ENCODE measurements at places on chromosomes 7 and 10.

DNA sequence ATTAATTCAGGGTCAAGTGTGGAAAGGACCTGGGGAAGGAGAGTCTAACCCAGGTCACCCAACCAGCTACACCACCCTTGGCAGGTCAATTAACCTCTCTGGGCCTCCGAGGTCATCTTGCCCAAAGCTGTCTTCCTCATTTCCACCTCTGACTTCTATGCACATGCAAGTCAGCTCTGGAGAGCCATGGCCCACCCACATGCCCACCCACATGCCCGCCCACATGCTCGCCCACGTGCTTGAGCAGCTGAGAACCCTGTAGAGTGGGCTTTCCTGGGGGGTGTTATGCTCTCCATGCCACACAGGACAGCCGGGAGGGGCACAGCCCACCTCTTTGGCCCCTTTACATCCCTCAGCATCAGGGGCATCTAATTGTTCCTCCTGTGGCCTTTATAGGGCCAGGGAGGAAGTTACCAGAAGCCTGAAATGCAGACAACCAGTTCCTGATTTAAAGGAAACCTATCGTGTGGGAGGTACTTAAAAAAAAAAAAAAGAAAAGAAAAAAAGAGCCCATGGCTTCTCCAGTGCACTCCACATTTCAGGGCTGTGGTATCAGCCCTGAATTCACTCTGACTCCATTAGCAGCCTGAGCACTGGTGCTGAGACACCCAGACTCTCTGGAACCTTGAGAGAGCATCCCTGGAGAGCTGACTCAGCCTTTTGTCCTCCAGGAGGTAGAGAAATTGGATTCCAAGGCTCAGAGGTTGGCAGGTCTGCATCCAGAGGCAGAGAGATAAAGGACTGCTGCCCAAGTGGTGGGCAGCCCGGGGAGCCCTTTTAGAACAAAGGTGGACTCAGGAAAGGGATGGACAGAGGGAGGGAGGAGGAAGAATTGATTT, 176.2 kb upstream of the ZMIZ1 start:
- DNase-seq = no peak

DNA sequence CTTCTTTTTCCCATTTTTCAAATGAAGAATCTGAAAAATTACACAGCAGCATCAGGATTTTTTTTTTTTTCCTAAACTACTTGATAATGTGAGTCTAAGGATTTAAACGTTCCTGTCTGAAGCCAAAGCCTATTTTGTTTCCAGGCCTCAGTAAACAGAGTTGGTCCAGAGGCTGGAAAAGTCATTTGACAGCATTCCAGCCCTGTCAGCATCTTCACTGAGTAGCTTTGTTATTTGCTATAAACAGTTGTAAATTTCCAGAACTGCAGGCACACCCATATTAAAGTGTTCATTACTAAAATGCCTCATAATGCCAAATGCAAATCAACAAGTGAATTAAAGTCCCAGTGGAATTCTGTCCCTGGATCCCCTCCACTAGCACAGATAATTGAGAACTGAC, 35.5 kb upstream of the KMT2E start:
- DNase-seq = no peak

- DNase-seq = peak; percentile 31
Observed at GRCh38 chr7:32206987-32207386, 136.8 kb upstream of the PDE1C start.

DNA sequence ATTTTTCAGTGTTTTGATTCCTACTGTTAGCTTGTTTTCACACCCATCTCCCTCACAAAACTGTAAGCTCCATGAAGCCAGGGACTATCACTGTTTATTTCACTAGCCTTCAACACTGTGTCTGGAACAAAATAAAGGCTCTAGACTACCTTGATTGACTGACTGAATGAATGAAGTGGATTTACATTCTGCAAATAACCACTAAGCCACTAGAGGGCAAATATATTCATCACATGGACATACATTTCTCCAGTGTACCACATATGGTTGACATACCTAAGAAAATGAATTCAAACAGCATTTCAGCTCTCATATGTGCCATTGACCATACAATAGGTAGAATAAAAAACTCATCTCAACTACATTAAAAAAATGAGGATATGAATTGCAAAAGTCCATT, 185.9 kb downstream of the RAB11FIP2 start:
- DNase-seq = no peak

- no peak for DNase-seq
Observed at GRCh38 chr10:82757901-82758300, 882.9 kb downstream of the NRG3 start.

DNA sequence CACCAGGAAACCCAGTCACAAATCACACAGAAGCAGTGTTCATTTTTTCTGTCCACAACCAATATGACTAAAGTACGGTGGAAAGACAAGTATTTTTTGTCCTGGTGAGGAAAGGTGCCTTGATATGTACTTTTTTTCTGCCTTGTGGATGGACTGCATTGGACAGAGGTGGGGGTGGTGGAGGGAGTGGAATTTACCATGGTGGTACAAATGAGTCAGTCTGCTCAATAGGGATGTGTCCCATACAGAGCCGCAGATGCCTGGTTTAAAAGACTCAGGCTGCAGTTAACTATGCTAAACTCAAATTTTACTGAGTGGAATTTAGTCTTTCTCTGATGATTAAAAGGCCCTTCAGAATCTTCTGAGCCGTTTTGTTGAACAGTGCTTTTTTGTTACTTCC, 674.5 kb upstream of the GALNT17 start:
- no peak for DNase-seq

GRCh38 chr7:147859033-147859432, 731.5 kb upstream of the C7orf33 start:
- DNase-seq = no peak

DNA sequence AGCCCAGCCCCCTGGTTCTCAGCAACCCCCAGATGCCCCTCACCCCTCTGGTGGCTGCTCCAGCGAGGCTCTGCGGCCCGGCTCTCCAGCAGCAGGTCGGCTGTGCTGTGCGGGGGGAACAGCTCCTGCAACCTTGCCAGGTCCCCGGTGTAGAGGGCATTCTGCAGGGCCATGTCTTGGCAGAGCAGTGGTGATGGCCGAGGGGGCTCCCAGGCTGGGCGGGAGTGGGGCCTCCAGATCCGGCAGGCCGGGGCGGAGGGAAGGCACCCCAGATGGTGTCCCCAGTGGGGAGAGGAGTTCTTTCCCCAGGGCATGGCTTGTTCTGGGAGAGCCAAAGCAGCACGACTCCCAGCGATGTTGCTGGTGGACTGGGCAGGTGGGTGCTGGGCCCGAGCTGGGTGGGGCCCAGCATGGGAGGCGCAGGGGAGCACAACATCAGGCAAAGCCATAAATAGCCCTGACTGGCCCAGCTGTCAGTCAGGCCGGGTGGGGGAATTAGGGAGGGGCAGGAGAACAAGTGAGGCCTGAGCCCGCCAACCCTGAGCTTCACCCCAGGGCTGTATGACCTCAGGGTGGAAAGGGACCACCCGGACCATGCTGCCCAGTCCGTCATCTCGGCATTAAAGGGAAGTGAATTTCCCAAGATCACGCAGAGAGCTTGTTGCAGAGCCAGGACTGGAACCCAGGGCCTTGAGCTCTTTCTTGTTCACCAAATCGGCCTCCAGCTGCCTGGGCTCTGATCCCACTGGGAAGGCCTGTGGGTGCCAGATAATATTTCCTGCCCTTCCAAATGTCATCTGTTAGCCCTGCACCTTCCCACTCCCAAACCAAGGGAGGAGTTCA, 580 bp upstream of the ASB10 start:
- no peak for DNase-seq

GRCh38 chr10:63611078-63611477, 89.9 kb downstream of the REEP3 start:
- DNase-seq = no peak

Data from AG08396 (cell line).